ENCODE measurements at places on chromosomes 2 and 18.

- no peak for DNase-seq
Observed at GRCh38 chr2:196482119-196483065, 157.1 kb upstream of the CCDC150 start.

DNA sequence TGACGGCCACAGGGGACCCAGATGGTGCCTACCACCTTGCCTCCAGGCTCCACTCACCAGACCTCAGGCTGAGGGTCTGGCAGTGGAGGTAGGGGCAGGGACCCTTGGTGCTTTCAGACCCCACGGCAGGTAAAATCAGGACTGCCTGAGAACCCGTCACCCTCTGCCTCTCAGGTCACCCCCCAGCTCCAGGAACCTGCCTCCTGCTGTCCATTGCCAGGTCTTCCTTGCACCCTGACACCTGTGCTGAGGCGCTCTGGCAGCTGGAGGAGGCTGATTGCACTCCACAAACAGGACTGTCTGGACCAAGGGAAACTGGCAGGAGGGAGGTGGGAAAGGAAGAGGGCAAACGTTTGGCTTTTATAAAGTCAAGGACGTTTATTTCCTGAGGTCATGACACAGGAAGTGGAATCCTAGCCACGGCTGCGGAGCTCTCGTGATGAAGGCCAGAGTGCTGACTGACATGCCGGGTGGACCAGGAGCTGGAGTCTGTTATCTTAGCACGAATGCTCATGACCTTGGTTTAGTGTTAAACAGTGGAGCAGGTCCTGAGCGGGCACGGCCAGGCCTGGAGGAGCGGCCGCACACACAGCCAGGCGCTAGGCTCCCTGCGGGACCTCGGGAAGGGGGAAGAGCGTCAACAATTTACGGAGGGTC, 40.5 kb downstream of the ANO7 start:
- no peak for DNase-seq

- DNase-seq, result no peak
Observed at GRCh38 chr2:33673937-33674336, 74.8 kb upstream of the FAM98A start.

DNA sequence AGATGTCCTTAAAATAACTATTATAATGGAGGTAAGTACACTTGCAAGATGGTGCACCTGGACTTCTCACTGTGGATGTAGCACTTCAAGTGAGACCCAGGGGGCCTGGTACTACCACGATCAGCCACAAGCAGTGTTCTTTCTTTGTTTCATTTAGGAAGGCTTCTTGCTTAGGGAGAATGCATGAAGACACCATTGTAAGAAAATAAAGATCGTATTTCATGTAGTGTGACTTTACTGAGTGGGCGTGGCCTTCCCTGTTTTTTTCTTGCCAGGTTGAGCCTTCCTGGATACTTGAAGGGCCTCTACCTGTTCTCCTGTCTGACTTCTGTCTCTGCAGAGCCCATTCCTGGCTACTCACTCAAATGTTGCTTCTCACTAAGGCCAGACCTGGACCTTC, 615.6 kb upstream of the SOX11 start:
- no peak for DNase-seq

DNA sequence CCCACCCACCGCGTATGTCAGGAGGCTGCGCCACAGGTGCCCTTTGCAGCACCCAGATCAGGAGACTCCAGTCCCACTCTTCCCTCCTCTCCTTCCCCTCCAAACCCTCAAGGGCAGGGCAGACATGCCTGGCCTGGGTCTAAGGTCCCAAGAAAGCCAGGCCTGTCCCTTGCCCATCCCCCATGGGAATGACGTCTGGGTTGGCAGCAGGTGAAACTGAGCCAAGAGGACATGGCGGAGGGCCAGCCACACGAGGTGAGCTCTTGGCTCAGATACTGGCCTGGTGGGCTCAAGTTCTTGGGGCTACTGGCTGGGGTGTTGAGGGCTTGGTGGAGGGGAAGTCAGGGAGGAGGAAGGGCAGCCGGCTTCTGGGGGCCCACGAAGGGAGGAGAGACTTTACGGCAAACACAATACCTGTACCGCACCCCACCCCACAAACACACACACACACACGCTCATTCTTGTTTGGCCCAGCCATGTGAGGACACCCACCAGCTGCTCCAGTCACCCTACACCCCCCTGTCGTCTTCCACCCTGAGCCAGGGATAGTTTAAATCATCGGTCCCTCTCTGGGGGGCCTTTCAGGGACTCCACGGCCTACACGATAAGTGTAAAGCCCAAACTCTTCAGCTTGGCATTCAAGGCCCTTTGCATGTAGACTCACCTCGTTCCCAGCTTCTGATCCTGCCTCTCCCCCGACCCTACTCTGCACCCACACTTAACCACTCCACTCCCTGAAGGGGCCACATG, 24.1 kb upstream of the TNS1 start:
- no peak for DNase-seq

- DNase-seq, result no peak
Observed at GRCh38 chr18:42064109-42064508, 109.1 kb downstream of the PIK3C3 start.

All from stimulated activated CD8-positive, alpha-beta memory T cell treated with anti-CD3 and anti-CD28 coated beads, Interleukin-15, amount 100 ng/mL, for 4 hours (primary cell).